ENCODE measurements at places on chromosomes 1 and 21.
A peak's percentile ranks its signal among the peaks of the same experiment; 100 is the strongest.

DNA sequence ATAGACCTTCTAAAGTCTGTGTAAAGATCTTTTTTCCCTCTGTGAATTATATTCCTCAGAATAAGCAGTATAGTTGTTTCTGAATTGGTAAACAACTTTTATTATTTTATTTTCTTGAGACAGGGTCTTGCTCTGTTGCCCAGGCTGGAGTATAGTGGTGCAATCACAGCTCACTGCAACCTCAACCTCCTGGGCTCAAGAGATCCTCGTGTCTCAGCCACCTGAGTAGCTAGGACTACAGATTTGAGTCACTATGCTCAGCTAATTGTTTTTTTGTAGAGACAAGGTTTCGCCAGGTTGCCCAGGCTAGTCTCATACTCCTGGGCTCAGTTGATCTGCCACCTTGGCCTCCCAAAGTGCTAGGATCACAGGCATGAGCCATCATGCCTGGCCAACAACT lies 26.6 kb upstream of the HMGN1 start:
- no peaks in the 10 kb centered on the region for H3K36me3 ChIP-seq
- H3K27ac ChIP-seq, result no peak overlapping the region
- H3K4me1 ChIP-seq, result peaks cover 19% of the 10 kb centered on the region
- no peak for DNase-seq

DNA sequence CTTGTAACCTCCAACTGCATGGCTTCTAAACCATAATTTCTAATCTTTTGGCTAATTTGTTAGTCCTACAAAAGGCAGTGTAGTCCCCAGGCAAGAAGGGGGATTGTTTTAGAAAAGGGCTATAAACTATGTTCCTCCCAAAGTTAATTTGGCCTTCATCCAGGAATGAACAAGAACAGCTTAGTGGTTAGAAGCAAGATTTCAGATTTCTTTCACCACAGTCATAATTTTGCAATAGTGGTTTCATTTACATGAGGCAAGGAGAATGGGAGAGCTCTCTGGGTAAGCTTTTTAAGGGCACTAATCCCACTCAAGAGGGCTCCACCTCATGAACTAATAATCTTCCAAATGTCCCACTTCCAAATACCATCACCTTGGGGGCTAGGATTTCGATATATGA lies 1353.9 kb downstream of the NCAM2 start:
- H3K27me3 ChIP-seq, result no peaks in the 10 kb centered on the region
- no peak overlapping the region for H3K27ac ChIP-seq
- H3K36me3 ChIP-seq, result no peaks in the 10 kb centered on the region
- no peak for DNase-seq
- H3K4me1 ChIP-seq, result no peaks in the 10 kb centered on the region
- H3K4me3 ChIP-seq, result no peak overlapping the region

- H3K27me3 ChIP-seq, result no peaks in the 10 kb centered on the region
- peaks cover 36% of the 10 kb centered on the region for H3K36me3 ChIP-seq
- no peak overlapping the region for H3K4me3 ChIP-seq
- peaks cover 12% of the 10 kb centered on the region for H3K4me1 ChIP-seq
Measured at GRCh38 chr1:225915538-225915991, 8.5 kb downstream of the PYCR2 start.

DNA sequence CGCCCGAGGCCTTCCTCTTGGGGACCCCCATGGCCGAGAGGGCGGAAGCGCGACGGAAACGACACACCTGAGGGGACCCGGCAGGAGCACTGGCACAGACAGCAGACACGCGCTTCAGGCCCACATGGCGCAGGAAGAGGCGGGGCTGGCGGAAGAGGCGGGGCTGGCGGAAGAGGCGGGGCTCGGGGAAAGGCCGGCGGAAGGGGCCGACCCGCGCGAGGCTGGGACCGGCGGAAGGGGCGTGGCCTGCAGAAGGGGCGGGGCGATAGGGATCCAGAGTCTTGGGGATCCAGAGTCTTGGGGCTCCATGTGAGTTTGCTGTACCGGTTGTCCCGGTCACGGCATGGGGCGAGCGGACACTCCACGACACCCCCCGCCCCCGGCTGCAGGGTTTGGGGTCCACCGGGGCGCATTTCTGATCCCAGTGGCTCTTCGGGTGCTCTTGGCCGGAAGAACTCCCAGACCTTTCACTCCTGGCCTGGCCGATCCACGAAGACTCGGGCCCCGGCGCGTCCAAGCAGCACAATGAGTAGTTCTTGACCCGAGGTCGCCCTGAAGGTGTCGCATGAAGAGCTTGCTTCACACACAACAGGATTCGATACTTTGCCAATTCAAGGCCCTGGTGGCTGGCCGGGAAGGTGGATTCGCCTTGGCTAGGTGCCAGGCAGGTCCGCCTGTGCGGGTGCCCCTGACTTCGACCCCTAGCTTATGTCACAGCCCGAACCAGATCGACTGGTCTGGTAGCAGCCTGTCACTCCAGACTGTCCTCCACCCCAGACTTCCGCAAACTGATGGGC lies at the start of gene URB1:
TSS of gene URB1 (minus strand) at position 133 of the 797 bp plus-strand sequence. CDS start at position 31, 102 bp downstream.
- peak within 1 kb of the TSS; percentile 95 for H3K4me3 ChIP-seq
- no peaks in the 10 kb centered on the region for H3K27me3 ChIP-seq
- peak; percentile 93 for DNase-seq
- H3K4me1 ChIP-seq, result peaks cover 24% of the 10 kb centered on the region

GRCh38 chr1:94342416-94342815 lies 75.8 kb upstream of the ABCD3 start:
- no peaks in the 10 kb centered on the region for H3K27me3 ChIP-seq
- no peak for DNase-seq
- no peak overlapping the region for H3K27ac ChIP-seq
- H3K4me3 ChIP-seq, result no peak overlapping the region

DNA sequence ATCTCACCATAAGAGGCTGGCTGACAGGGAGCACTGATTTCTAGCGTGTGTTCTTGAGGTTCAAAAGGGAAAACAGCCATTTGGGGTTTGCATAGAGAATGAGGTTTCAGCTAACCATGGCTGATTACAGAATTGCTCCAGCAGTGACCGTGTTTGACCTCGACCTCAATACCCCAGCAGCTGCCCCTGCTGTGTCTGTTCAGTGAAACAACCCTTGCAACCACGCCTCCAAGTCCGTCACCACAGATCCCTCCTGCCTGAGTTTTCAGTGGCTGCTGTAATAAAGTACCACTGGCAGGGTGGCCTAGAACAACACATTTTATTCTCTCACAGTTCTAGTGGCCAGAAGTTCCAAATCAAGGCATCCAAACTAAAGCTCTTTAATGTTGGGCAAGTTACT lies 147.7 kb downstream of the HUNK start:
- H3K27me3 ChIP-seq, result no peaks in the 10 kb centered on the region
- H3K4me3 ChIP-seq, result no peak overlapping the region
- no peaks in the 10 kb centered on the region for H3K36me3 ChIP-seq
- no peak overlapping the region for H3K27ac ChIP-seq
- H3K4me1 ChIP-seq, result no peaks in the 10 kb centered on the region

DNA sequence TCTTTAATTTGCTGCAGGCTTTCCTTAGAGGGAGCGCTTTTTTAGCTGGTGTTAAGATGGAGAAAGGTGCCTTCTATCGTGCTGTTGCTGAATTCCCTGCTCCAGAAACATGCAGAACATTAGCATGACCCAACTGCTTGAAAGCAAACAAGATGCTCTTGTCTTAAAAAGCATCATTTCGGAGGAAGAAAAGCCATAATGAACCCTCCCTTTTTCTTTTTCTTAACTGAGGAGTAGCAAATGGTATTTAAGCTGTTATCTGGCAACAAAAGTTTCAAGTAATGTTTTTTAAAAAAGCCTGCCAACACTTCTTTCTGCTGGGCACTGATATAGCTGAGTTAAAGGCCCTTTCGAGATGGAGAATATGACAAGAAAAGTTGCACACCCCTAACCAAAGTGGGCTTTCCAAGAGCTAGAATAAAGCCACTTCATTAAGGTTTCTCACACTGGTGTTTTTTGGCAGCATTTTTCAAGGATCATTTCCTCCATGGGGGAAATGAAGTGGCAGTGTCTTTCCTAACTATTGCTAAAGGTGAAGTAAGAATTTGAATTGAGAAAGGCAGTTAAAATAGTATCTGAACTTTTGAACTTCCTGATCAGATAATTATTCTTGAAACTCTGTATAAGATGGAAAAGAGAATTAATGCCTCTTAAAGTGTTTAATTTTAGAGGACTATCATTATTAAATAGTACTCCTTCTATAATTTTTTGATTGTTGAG lies 38.8 kb downstream of the ST6GALNAC5 start:
- no peaks in the 10 kb centered on the region for H3K4me1 ChIP-seq
- no peak overlapping the region for H3K27ac ChIP-seq
- no peaks in the 10 kb centered on the region for H3K27me3 ChIP-seq

DNA sequence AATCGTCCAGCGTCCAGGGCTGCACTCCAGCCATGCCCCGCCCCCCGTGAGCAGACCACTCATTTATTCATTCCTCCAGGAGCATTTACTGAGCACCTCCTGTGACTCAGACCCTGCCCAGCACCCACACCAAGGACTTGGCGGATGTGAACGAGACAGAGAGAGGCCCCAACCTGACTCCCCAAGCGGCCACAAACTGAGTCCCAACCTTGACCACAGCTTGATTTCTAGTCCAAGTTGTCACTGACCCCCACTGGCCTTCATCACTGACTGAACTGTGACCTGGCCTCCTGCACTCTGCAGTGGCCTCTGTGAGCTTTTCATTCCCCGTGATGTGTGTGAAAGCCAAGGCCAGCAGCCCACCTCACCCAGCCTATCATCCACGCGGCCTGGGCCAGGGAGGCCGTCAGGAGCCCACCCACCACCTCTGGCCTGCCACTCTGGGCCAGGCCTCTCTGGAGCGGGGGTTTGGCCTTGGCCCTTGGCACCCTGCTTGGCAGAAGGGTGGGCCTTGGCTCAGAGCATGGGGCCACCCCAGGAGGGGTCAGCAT lies 19.3 kb upstream of the RUNX3 start:
- H3K4me3 ChIP-seq, result no peak overlapping the region
- DNase-seq, result no peak
- H3K27ac ChIP-seq, result no peak overlapping the region
- H3K36me3 ChIP-seq, result no peaks in the 10 kb centered on the region
- H3K27me3 ChIP-seq, result no peaks in the 10 kb centered on the region
- peaks cover 53% of the 10 kb centered on the region for H3K4me1 ChIP-seq

DNA sequence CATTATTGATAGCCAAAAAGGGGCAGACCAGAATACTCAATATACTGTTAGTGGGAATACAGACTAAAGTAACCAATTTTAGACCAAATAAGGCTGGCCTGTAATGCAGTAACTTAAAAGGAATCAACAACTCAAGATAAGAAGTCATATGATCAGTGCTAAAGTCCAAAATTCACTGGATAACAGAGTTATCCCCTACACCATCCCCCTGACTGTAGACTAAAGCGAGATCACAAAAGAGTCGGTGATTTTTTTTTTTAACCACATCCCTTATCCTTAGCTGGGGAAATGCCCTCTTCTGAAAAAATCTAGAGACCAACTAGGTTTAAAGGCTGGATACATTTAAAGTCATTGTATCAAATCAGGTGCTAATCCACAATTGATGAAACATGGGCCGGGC lies 7.7 kb downstream of the UBR4 start:
- DNase-seq, result no peak
- no peak overlapping the region for H3K27ac ChIP-seq
- H3K4me3 ChIP-seq, result no peak overlapping the region
- peaks cover 4% of the 10 kb centered on the region for H3K4me1 ChIP-seq

GRCh38 chr1:168920456-168921094 lies 185.9 kb upstream of the ATP1B1 start:
- no peaks in the 10 kb centered on the region for H3K27me3 ChIP-seq
- H3K4me1 ChIP-seq, result no peaks in the 10 kb centered on the region

GRCh38 chr21:37155186-37155585 lies 82.1 kb downstream of the TTC3 start:
- no peak overlapping the region for H3K4me3 ChIP-seq
- no peaks in the 10 kb centered on the region for H3K4me1 ChIP-seq
- no peak for DNase-seq
- H3K36me3 ChIP-seq, result peaks cover 48% of the 10 kb centered on the region
- no peaks in the 10 kb centered on the region for H3K27me3 ChIP-seq

DNA sequence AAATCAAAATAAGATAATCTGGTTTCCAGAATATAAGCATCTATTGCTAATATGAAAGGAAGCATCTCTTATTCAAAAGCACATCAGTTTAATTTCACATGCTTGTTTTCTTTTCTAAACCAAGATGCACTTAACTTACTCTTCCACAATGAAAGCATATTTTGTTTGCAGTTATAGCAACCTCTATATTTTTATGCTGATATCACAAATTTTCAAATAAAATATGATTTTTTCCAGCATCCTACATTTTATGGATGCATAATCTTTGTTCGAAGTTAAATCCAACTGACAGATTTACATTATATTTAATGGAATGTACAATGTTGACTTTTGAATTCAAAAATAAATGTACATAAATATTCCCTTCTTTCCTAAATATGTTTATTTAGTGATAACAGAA lies 978.3 kb upstream of the B3GALT2 start:
- no peak overlapping the region for H3K27ac ChIP-seq
- no peaks in the 10 kb centered on the region for H3K27me3 ChIP-seq
- no peak overlapping the region for H3K4me3 ChIP-seq
- no peaks in the 10 kb centered on the region for H3K4me1 ChIP-seq

GRCh38 chr1:230286166-230286889 lies 139.8 kb downstream of the PGBD5 start:
- no peak for DNase-seq
- no peaks in the 10 kb centered on the region for H3K27me3 ChIP-seq

DNA sequence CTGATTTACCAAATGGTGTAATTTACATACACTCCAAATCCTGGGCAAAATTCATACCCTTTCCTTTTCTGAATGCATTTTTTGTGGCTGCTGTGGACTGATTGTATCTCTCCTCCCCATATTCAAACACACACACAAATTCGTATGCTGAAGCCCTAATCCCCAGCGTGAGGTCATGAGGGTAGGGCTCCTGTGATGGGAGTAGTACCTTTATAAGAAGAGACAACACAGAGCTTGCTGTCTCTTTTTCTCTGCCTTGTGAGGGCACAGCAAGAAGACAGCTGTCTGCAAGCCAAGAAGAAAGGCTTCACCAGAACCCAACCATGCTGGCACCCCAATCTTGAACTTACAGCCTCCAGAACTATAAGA lies 24.4 kb downstream of the DUSP10 start:
- H3K27ac ChIP-seq, result no peak overlapping the region
- no peak for DNase-seq
- H3K4me1 ChIP-seq, result peaks cover 10% of the 10 kb centered on the region
- no peak overlapping the region for H3K4me3 ChIP-seq
- H3K27me3 ChIP-seq, result no peaks in the 10 kb centered on the region
- H3K36me3 ChIP-seq, result no peaks in the 10 kb centered on the region

DNA sequence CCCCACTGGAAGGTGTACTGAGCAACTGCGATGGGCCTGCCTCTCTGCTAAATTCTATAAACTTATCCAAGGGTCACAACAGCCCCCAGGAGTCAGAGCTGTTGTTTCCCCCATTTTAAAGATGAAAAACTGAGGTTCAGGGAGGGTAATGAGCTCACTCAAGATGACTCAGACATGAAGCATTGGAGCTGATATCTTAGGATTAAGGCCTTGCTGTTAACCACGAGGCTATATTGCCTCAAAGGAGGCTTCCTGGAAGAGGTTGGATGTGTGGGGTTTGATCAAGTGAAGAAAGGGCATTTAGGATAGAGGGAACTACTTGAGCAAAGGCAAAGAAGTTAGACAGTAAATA lies 6.7 kb downstream of the LDLRAP1 start:
- H3K4me3 ChIP-seq, result no peak overlapping the region
- no peak for DNase-seq
- peaks cover 30% of the 10 kb centered on the region for H3K4me1 ChIP-seq
- peak overlapping the region; percentile 42 for H3K27ac ChIP-seq
- H3K36me3 ChIP-seq, result no peaks in the 10 kb centered on the region

- H3K4me3 ChIP-seq, result no peak overlapping the region
- no peaks in the 10 kb centered on the region for H3K4me1 ChIP-seq
- no peaks in the 10 kb centered on the region for H3K36me3 ChIP-seq
- no peaks in the 10 kb centered on the region for H3K27me3 ChIP-seq
Measured at GRCh38 chr1:109725510-109725909, 13.5 kb downstream of the GSTM5 start.

All from B cell (primary cell).